ENCODE measurements at places on chromosomes 3 and 15. TPM values are rescaled to one million over a fixed set of nuclear protein-coding genes. Genes with fewer than 3 reads are reported as not detected.

DNA sequence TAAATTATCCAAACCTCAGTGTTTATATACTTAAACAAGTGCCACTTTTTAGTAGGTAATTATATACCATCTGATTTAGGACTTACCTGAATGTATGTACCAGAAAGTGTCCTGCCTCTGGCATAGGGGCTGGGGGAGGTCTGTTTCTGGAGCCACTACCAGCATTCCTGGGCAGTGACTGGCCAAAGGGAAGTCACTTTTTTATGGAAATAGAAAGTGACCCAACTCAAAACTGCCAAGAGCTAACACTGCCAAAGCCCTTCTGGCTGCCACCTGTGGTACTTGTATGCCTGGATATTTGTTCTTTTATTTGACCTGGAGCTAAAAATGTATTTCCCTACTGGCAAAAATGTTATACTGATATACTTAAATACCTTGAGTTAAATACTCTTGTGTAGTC, 42.7 kb downstream of the ESYT3 start:
- peak; percentile 47 for DNase-seq

DNA sequence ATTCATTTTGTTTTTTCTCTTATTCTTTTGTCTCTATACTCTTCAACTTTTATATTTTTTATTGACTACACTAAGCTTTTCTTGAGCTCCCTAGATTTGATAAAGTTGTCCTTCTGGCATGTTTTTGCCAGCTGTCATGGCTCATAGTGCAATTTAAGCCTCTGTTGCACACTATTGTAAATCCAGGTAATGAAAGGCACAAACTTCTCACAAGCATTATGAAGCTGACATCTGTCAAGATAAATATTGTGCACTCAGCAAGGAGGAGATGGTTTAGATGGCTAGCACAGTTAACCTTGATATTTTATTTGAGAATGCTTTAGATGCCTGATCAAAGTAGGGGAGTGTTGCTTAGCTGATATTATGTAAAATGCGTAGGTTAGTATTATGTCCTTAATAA, 1280.9 kb downstream of the NSUN3 start:
- no peak for DNase-seq

DNA sequence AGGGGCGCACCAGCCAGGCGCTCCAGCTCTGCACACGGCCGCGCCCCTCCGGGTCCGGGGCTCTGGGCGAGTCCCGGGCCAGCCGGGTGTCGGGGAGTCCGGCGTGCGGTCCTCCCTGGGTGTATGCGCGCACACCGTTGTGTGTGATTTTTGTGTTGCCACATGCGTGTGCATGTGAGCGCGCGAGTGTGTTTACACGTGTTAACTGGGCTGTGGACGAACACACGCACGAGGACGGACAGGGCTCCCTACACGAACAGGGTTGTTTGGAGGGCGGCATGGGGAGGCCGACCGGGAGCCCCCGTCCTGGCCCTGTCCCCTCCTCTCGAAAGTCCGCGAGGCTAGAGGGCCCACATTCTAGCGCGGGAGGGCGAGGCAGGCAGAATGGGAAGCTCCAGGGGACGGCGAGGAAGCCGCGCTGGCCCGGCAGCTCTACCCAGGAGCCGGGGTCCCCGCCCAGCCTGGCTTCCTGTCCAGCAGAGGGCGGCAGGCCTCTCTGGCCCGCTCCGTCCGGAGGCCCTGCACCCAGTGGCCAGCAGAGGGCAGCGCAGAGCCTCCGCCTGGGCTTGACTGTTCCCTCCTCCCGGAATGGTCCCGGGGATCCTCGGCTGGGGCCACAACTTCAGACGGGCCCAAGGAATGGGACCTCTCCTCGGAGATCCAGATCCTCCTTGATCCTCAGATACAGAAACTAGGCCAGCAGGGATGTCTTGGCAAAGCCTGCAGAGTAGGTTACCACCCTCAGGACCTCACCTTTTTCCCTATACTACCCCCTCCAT, 611 bp upstream of the LINGO1 start:
- peak; percentile 96 for DNase-seq

- DNase-seq: no peak
Observed at GRCh38 chr3:177589911-177590381, 392.7 kb upstream of the TBL1XR1 start.

Gene RAB6B
- 64.8 TPM for total RNA-seq

Gene TRH
- total RNA-seq: not detected

Gene FSD2
- total RNA-seq: not detected

Gene ELP6
- total RNA-seq: 18.9 TPM

Gene ACAN
- total RNA-seq: 1.4 TPM

Measured in mesenteric fat pad (tissue), 1 donor.